ENCODE measurements at places on chromosomes 4 and X.

DNA sequence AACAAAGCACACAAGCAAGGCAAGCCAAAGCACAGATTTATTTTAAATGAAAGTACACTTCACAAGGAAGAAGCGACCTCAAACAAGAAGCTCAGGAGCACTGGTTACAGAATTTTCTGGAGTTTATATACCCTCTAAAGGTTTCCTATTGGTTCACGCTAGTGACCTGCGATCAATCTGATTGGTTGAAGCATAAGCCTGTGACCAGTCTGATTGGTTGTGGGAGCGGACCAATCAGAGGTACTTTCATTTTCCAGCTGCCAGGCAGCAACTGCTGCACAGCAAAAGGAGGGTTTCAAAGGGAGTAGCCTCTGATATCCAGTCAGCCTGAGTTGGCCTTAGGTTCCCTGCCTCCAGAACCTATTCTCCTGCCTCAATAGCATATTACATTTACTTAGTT lies 4.6 kb upstream of the AREG start:
- DNase-seq: no peak

- peak; percentile 23 for DNase-seq
These were observed 38.9 kb downstream of the IGFBP7 start for GRCh38 chr4:57071326-57071725.

DNA sequence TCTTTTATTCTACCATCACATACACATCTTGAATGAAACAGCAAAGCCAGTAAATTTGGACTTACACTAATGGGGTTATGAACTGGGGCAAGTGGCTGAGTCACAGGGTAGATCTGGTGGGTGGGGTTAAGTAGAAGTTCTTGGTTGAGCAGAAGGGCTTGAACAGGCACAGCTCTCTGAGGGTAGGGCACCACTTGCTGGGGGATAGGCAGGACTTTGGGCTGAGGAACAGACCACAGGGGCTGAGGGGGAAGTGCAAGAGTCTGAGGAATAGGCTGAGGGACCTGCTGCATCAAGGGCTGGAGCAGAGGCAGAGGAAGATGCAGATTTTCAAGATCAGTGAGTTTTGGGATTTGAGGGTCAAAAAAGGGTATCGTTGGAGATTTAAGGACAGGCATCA lies 8.3 kb downstream of the CSN2 start:
- DNase-seq: no peak

- no peak for DNase-seq
These were observed 167.2 kb downstream of the LHFPL1 start for GRCh38 chrX:112512509-112512908.

- peak; percentile 11 for DNase-seq
These were observed 56.5 kb downstream of the ARAP2 start for GRCh38 chr4:36187723-36188333.

DNA sequence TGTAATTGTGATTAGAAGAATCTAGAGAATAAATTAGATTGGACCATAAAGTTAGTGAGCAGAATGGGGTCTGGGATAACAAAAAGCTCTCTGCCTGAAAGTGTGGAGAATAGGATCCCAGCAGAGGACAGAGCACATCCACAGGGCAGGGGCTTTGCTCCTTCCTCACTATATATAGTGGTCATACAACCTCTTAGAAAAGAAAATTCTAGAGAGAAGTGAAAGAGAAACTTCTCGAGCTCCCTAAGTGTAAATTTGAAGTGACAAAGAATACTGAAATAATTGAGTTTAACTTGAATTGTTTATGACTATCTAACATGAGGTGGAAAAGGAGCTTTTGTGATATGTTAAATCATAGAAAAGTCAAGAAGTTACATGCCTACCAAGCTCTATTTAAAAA lies 14.9 kb downstream of the ADAM29 start:
- no peak for DNase-seq

DNA sequence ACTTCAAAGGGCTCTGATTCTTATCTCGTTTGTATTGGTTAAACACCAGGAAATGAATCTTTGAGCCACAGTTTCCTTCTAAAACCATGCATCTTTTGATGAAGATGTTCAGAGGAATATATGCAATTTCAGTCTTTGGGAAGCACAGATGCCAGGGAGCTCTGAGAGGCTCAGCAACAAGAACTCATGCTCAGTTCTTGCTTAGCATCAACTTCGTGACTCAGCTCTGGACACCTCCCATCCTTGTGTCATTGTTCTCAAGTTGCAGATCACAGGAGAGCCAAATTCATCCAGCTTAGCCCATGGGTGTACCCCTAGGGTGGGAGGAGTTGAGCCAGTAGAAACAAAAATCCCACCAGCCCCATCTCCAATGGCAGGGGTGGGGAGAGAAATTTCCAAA lies 219.6 kb upstream of the MAOA start:
- DNase-seq: no peak

DNA sequence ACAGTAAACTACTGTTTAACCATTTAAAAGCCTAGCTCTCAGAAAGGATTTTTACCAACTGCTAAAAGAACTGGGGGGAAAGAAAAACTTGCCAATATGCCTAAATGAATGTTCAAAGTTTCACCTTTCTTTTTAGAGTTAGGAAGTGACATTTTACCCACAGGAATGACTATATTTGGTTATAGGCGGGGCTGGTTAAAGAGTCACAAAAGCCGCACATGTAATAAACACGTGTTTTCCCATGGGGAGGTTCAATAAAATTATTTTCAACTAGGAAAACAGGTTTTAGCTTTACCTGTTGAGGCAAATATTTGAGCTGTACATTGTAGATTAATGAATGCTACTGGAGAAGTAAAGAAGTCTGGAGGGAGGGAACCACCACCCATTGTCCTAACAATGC lies 41.6 kb upstream of the UGDH start:
- DNase-seq: no peak

DNA sequence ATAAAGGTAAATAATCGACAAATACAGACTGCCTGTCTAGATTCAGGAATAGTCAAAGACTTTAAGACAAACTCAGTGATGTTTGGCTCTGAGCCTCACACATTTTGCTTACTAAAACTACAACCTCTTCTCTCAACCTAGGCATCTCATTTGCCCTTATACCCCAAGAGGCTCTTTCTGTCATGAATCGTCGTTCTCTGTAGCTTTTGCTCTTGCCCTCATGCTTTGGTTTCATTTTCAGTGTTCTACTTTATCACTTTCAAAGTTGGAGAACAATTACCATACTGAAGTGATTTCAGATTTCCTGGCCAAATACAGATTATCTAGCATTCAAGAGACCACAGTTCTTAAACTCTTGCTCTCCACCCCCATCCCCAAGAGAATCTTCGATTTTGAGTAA lies 114.1 kb upstream of the RAP2C start:
- no peak for DNase-seq

GRCh38 chr4:102869569-102870197 lies 891 bp downstream of the CISD2 start:
- no peak for DNase-seq

- DNase-seq: no peak
These were observed 405 bp upstream of the HS3ST1 start for GRCh38 chr4:11428899-11429698.

- DNase-seq: no peak
These were observed 128.5 kb downstream of the SPRY1 start for GRCh38 chr4:123524958-123525628.

DNA sequence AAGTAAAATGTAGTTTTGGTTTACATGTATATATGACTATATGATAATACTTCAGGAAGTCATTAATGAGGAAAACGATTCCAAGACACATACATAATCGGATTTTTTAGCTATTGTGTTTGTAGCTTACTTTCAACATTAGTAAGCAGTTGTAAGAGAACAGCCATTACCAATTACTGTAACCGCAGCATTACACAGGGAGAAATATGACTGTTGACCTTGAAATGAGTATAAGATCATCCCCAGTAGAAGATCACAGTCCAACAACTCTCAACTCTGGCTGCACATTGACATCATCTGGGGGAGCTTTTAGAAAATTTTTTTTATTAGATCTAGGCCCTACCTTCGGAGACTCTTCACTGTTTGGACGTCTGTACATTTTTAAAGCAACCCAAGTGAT lies 762.0 kb upstream of the MAGEB2 start:
- no peak for DNase-seq

DNA sequence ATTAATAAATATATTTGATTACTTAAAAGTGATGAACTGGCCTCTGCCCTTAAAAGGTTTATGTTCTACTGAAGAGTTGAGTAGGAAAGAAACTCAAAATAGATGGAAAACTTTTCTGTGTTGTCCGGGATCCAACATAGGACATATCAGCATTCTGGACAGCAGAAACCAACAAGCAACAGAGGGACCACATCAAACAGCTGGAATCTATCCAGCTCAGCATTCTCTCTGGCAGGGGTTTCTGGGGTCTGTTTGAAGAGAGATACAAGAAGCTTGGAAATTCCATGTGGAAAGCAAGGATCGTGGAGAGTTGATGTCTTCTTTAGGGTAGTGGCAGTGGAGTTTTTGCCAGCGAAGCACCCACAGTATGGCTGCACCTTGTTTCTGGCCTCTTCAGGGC lies 43.6 kb downstream of the ZCCHC12 start:
- DNase-seq: no peak

- DNase-seq: no peak
These were observed 121.1 kb upstream of the FAM9C start for GRCh38 chrX:13165266-13166189.

- DNase-seq: no peak
These were observed 6.9 kb upstream of the ARX start for GRCh38 chrX:25022499-25023325.

GRCh38 chr4:6204871-6205566 lies 4.7 kb upstream of the JAKMIP1 start:
- DNase-seq: no peak

- no peak for DNase-seq
These were observed 130.3 kb downstream of the TBL1X start for GRCh38 chrX:9595174-9595573.

DNA sequence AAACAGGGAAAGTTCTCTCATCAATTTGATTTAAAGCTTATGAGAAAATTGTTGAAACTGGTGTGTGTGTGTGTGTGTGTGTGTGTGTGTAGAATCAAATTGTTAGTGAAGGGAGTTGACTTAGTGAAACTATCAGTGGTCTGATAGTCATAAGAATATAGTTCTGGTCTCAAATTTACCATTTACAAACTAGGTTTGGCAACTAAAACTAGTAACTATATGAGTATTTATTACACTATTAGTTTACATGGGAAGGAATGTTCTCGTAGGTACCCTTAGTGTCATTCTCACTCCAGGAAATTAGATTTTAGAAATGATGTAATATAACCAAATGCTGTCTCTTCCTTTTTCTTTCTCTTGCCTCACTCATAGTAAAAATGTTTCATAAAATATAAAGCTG lies 11.9 kb downstream of the SULT1E1 start:
- no peak for DNase-seq

DNA sequence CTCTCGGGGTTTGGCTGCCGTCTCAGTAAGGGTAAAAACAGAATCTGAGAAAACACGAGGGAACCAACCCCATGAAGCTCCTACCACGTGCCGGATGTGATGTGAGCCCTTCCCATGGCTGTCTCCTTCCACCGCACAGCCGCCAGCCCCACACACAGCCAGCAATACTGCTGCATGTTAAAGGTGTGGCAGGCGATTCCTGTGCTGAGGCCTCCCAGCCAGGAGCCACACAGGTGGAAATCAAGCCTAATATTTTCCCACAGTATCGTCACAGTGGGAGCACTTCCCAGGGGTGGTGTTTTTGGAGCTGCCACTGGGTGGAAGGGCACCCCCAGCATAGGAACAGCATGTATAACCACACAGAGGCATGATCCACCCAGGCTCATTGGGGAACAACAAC lies 77.5 kb downstream of the SLC2A9 start:
- DNase-seq: no peak

GRCh38 chr4:10093801-10094552 lies 22.6 kb downstream of the WDR1 start:
- DNase-seq: no peak

GRCh38 chrX:139889760-139890159 lies 43.1 kb downstream of the ATP11C start:
- no peak for DNase-seq

GRCh38 chr4:38034986-38035882 lies 75.0 kb downstream of the PTTG2 start:
- DNase-seq: peak; percentile 25

DNA sequence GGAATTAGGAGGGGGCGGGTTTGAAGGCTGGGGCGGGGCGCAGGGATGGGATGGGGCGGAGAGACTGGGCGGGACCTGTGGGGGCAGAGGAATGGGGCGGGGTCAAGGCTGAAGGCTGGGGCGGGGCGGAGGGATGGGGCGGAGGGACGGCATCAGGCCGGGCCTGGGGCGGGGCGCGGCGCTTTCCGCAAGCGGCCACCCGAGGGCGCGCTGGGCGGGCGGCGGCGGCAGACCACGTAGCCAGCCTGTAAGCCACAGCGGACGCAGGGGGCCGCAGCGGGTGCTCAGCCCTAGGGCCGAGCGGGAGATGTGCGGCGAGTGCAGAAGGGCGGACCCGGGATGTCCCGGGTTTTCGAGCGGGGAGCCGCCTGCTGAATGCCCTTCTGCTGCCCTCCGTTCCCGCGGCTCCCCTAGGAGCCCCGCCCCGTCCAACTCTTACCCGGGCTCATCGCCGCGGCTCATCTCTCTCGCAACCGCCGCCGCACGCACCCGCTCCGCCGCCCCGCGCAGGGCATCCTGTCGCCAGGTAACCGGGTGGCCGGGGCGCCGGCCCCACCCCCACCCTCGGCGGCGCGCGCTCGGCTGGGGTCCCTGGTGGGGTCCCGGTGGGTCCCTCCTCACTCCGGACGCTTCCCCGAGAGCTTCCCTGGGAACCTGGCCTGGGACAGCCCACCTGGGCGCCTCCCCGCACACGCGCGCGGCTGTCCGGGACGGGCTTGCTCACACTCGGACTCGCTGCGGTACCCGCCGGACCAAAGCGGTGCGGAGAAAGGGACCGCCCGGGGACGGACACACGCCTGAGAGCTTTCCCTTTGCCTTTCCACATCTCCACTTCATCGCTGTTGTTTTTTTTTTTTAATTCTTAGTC lies at the start of gene CCDC110:
Gene CCDC110 (minus strand): TSS at position 499 of the 868 bp plus-strand sequence. CDS start 50 bp downstream, at position 449.
- DNase-seq: peak; percentile 77

- DNase-seq: no peak
These were observed 3.6 kb upstream of the LEF1 start for GRCh38 chr4:108172231-108172752.

- no peak for DNase-seq
These were observed 1.3 kb downstream of the PCDH7 start for GRCh38 chr4:30721185-30722091.

GRCh38 chr4:41043465-41043864 lies 170.9 kb downstream of the APBB2 start:
- DNase-seq: no peak

- DNase-seq: no peak
These were observed 2070.6 kb downstream of the PCDH7 start for GRCh38 chr4:32790803-32791202.
